AG10803 (cell line): ENCODE measurements at places on chromosomes 12 and 14.

DNA sequence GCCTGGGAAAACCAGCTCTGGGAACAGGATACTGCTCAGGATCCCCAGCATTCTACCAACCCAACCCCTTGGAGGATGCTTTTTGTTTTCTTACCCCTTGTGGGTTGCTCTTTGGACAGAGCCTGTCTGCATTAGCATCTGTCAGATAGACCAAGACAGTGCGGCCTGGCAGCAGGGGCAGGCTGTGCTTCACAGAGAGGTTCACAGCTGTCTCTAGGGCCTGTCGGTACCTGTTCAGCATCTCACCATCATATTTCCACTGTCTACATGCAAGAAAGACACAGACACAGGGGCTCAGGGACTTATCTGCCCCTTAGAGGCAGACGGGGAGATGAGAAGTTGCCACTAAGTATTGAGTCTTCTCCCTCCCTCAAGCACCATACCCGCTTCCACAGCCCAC lies 21.8 kb downstream of the TEP1 start:
- no peak for DNase-seq

DNA sequence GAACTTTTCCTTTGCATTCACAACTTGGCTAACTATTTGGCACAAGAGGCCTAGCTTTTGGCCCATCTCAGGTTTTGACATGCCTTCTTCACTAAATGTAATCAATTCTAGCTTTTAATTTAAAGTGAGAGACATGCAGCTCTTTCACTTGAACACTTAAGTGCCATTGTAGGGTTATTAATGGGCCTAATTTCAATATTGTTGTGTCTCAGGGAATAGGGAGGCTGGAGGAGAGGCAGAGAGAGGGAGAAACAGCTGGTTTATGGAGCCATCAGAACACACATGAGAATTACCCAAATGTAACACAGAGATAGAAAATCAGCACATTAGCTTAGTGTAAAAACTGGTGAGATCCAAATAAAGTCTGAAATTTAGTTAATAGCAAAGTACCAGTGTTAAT lies 157.4 kb downstream of the RPAP3 start:
- DNase-seq, result no peak

DNA sequence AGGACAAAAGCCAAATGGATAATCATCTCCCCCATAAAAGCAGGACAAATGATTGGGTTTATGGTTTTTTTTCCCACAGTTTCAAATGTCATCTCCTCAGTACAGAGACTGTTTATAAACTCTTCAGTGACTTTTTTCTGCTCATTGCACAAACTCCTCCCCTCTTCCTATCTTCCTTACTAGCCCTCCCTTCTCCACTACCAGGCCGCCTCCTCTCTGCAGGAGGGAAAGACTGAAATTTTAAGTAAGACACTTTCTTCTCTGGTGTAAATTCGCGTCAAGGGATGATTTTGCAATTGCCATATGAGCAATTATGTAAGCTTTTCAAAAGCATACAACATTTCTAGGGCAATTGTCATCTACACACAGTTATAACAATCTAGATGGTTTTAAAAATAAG lies 37.0 kb downstream of the BTG1 start:
- DNase-seq, result peak; percentile 85

DNA sequence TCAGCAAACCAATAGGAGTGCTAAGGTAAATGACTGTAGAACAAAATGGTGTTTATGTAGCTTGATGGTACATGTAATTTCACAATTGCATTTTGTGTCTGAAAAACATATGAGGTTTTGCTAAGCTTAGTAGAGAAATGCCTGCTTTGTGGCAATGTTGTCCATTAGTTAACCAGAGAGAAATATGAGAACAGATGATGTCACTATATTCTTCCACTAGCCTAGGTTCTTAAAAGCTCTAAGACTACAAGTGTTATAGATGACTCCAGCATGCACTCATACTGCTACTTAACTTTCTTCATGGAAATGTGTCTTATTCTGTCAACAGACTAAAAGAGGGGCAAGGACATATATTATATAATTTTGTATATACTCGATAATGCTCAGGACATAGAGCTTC lies 309.4 kb downstream of the APAF1 start:
- no peak for DNase-seq

DNA sequence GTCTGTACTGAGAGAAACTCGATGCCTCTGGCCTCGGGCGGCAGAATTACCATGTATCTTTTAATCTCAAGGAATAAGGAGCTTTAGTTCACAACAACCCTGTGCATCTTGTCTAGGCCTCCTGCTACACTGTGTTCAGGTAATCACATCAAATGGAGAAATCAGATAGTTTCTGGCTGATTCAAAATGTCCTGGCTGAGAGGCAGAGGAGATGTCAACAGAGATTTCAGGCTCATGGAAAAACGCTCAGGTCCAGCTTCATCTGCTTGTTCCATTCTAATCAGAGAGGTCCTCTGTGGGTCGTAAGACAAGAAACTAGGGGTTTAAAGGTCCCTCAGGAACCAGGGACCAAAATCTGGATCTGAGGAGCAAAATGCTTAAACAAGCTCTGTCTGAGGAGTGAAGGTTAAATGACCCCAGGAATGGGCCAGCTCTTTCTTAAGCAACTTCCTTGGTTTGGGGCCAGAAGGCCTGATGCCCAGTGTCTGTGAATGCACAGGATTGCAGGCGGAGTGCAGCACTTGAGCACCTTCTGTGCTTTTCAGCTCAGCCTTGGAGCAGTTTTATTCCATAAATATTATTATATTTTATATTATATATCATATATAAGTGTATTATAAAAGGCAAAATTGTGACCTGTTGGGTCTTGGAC lies 170.2 kb upstream of the PRICKLE1 start:
- peak; percentile 80 for DNase-seq

- DNase-seq, result no peak
Measured at GRCh38 chr14:38310420-38310995, 54.6 kb upstream of the CLEC14A start.

GRCh38 chr14:63421226-63421625 lies 102.5 kb upstream of the GPHB5 start:
- DNase-seq, result peak; percentile 12
